ENCODE measurements at places on chromosomes 6 and 20.
A peak's percentile ranks its signal among the peaks of the same experiment; 100 is the strongest.

DNA sequence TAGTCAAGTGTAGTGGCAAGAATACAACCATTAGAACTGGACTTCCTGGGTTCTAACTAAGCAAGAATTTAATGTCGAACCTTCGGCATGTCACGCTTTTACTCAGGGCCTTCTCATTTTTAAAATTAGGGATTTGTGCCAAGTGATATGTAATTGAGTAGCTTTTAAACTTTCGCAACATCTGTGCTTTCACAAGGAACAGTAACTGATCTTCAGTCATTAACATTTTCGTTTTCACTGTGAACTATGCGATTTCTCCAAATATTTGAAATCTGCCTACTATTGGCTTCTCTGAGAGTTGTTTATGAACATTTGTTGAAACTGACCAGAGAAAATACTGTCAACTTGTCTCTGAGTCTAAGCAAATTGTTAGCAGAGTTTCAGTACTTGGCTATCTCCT lies 27.6 kb downstream of the GRM1 start:
- DNase-seq, result no peak

DNA sequence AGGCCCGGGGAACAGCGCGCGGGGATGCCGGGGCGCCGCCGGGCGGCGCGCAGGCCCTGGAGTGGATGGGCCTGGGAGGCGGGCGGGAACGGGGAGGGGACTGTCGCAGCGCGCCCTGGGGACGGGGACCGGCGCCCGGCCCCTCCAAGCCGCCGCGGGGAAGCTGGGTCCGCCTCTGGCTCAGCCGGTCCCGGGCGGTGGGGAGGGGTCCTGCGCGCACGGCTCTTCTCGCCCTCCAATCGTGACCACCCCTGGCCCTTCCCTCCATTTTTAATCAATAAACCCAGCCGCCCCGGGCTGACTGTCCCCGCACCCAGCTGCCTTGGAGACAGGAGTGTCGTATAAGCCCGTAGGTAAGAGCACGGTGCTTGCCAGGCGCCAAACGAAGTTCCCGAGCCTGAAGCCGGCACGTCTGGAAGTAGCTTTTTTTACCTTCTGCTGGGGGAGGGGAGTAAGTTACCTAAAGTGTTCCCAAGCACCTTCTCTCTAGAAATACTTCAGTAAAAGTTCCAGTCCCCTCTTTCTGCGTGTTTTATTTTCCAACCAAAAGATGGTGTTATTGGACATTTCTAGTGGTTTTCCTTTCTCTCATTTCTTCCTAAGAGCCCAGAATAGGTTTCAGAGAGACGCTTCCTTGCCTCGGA lies 780 bp upstream of the TAF4 start:
- no peak for DNase-seq

- no peak for DNase-seq
Observed at GRCh38 chr6:7544597-7544996, 3.1 kb downstream of the DSP start.

DNA sequence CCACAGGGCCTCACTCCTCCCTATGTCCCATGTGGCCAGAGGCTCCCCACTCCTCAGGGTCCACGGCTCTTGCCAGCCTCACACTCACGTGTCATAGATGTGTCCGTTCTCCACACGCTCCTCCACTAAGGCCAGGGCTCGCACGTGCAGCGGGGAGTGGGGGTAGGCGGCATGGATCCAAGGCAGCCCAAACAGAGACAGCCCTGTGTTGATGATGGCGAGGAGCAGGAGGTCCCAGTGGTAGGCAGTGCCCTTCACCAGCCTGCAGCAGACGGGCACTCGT lies 10.3 kb downstream of the SLC4A11 start:
- no peak for DNase-seq

DNA sequence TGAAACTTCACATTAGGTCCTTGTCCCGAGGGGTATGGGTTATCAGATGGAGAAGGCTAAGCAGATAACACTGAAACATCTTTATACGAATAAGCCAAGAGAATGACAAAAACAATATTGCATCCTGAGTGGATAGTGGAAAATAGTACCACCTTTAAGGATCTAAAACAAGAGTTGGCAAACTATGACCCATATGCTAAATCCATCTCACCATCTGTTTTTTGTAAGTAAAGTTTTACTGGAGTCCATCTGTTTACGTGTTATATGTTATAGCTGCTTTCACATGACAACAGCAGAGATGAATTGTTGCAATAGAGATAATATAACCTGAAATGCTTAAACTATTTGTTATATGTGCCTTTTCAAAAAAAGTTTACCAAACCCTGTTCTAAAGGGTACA lies 76.1 kb upstream of the TRDN start:
- no peak for DNase-seq

- DNase-seq, result no peak
Observed at GRCh38 chr6:151326116-151326825, 65.1 kb downstream of the ZBTB2 start.

GRCh38 chr20:3751675-3752385 lies 15.7 kb downstream of the ADISSP start:
- peak; percentile 35 for DNase-seq

DNA sequence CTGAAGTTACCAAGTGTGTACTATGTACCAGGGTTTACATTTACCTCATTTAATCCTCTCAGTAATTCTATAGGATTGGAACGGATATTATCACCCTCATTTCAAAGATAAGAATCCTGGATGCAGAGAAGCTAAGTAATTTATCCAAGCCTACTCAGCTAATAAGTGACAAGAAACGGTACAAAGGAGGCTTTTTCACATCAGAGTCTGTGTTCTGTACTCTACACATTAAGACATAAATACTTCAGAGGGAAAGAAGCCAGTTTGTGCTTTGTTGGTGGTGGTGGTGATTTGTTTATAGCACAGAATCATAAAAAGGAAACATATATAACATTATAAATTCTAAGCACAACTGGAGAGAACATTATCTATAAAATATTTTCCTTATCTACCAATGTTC lies 88.3 kb upstream of the HMGCLL1 start:
- DNase-seq, result no peak

- no peak for DNase-seq
Observed at GRCh38 chr6:107845777-107846176, 21.7 kb upstream of the SCML4 start.

DNA sequence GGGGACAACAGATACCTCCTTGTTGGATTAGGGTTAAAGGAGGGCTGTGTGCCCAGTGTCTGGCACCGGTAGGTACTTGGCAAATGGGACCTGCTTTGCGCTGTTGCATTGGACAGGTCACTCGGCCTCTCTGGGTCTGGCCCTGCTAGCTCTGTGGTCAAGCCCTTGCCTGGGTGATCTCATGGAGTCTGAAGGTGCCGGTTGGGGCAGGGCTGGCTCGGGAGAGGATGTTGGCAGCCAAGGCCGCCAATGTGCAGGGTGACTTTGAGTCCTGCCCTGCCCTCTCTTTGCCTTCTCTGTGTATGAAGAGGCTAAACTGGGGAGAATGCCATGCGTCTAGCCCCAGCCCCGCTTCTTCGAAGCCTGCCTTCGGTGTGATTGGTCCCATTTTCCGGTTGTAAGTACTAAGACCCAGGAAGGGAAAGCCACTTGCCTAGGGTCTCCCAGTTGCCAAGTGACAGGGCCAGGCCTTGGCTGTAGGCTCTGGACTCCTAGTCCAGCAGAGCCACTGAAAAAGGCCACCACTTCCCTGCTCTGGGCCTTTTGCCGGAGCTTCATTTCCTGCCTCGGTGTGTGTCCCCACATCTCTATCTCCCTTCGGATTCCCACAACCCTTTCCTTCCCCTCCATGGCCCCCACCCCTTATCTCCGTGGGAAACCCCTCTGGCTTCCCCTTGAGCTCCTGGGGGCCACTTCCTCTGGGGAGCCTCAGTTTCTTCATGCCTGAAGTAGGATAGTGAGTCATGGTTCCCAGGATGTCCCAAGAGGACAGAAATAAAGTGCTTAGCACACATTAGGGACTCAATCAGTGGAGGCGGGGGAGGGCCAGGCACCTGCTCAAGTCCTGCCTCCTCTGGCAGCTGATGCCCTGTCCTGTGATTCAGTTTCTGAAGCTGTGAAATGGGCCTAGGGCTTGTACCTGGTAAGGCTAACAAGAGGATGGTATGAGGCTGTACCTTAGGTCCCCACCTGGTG lies 3.9 kb downstream of the SRC start:
- no peak for DNase-seq

DNA sequence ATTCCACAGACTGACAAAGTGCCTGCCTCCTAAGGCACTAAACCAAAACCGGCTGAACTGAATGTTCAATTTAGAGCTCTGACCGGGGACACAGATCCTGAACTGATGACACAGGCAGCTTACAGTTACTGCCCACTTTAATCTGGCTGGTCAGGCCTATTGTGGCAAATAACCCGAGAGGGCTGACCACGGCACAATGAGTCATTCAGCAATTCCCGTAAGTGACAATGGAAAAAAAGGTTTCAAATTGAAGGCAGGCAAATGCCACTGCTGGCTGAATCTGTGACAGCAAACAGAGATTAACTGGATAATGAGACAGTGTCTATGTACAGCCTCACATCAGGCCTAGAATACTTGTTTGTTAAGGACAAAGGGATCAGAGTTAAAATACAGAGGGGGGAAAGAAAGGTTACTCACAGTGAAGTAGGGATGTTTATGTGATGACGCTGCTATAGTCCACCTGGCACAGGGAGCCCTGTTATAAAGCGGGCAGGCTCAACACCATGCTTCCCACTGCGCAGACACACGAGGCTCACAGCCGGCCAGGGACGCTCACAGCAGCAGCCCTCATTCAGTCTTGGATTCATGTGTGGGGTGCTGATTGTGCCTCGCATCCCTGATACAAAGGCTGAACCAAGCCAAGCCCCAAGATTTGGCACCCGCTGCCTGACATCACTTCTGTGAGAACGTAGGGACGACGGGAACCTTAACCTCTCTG lies 54.4 kb downstream of the RTN4IP1 start:
- no peak for DNase-seq

GRCh38 chr6:22132656-22133055 lies 164.2 kb downstream of the PRL start:
- DNase-seq, result no peak

DNA sequence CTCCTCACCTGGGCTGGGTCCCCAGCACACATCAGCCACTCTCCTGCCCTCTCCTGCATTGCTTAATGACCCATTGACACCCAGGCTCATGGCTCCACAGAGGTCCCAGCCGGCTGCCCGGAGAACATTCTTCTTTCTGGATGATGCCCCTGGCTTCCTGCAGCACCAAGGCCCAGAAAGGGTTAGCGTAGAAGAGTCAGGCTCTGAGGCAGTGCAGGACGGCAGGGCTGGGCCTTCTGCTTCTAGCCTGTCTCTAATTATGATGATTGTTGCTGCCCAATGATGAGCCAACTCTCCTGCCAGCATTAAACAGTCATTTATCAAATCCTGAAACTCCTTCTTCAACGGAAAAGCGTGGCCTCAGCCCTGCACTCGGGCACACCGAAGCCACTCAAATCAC lies 66.4 kb downstream of the ZNF217 start:
- DNase-seq, result no peak

All from T-helper 17 cell (primary cell).